Neural progenitor cell (in vitro differentiated cells): ENCODE measurements at places on chromosomes 3 and 15.

DNA sequence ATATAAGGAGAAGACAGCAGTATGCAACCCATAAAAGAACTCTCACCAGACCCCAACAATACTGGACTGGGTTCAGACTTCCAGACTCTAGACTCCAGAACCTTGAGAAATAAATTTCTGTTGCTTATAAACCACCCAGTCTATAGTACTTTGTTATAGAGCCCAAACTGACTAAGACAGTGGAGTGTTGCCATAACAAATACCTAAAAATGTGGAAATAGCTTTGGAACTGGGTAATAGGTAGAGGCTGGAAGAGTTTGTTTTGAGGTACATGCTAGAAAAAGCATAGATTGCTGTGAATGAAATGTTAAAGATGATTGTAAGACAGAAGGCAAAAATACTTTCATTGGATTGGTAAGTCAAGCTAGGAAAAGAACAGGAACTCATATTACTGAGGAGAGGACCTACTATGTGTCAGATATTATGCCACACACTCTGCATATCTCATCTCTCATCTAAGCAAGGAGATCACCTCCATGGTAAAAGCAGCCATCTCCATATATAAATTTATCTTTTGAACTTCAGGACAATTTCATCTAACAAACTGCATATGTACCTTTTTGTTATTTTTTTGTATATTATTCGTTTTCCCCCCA, 67.4 kb upstream of the FNDC3B start:
- no peak for DNase-seq

- no peak for DNase-seq
These were observed 11.2 kb upstream of the NTRK3 start for GRCh38 chr15:88267720-88268119.

- DNase-seq, result no peak
These were observed 81.5 kb upstream of the KCNAB1 start for GRCh38 chr3:156038869-156039268.

GRCh38 chr3:33159981-33160380, 46.2 kb downstream of the CRTAP start:
- no peak for DNase-seq

DNA sequence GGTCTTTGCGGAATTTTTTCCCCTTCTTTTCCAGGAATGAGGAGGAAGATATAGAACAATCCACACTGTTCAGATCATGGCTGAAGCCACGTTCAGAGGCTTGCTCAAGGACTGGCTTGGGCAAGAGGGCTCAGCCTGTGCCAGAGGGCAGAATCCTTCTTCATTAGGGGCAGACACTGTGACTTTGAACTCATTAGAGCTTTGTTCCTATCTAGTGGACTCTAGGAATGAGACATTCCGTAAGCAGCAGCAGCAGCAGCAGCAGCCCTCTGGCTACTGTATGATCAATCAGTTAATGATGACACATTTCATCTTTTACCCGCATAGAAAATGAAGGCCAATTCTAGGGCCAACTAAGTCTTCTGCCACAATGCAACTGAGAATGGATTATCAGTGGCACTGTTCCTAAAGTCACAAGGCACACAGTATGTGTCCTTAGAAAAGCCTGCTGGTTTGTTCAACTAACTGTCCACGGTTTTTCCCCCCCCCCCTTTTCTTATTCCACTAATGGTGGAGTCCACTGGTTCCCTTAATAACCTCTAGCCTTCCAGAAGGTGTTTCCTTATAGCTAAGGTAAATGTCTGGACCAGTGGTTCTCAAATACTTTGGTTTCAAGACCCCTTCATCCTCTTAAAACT, 1.7 kb upstream of the RAB8B start:
- no peak for DNase-seq

DNA sequence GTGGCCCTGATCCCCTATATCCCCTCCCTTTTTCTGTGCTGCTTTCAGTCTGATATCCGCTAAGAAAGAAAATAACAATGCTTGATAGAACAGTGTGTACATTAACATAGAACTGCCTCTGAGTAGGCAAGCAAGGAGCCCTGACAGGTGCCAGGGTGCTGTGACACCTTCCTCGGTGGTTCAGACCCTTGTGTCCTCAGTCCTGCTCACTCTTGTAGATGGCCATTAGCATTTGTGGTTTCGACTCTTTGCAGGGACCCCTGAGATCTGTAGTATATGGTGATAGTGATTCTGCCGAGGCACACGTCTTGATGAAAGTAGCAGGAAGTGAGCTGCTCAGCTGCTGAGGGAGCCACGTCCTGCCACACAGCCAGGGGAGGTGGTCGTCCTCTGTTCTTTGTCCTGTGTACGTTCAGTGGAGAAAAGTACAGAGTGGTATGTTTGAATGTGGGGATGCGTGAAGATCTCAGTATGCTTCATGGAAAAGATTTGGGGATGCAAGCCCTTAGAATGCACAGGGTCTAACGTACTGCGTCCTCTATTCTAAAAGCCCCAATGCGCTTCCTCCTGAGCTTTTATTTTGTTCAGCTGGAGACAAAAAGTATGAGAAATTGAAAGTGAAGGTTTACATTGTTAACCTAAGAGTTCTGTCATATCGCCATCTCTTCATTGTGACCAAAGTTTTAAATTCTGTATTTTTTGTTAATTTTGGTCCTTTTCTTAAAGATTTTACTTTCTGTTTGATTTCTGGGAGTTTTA, 35.4 kb downstream of the PXYLP1 start:
- DNase-seq, result no peak
